ENCODE measurements at places on chromosomes 5 and 9.

- no peak for DNase-seq
Observed at GRCh38 chr5:50406877-50407276, 34.2 kb downstream of the EMB start.

- DNase-seq: no peak
Observed at GRCh38 chr9:126805554-126806262, 868 bp downstream of the ZBTB43 start.

DNA sequence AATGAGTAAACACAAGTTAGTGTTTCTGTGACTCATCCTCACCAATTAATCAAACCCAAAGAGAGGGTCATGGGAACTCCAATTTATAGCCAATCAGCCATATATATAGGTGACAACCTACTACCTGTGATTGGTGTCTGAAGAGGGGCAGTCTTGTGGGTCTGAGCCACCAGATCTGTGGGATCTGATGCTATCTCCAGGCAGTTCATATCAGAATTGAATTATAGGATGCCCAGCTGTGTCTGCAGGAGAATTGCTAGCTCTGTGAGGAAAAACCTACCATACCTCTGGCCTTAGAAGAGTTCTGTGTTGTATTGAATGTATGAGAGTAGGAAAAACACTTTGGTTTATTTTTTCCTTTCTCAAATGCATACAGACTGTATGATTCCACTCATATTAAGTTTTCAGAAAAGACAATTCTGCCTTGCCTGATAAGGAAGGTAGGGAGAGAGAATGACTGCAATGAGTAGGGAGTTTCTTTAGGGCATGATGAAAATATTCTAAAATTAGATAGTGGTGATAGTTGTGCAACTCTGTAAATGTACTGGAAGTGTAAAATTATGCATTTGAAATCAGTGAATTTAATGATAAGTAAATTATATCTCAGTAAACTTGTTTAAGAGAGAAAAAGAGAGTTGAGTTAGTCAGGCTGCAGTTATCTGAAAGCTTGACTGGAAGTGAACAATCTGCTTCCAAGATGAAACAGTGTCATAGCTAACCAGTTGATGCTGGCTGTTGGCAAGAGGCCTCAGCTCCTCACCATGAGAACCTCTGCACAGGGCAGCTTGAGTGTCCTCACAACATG is 274.9 kb downstream of the AUH start:
- DNase-seq: no peak

GRCh38 chr5:169880012-169880663 is 100.2 kb downstream of the INSYN2B start:
- DNase-seq: no peak

DNA sequence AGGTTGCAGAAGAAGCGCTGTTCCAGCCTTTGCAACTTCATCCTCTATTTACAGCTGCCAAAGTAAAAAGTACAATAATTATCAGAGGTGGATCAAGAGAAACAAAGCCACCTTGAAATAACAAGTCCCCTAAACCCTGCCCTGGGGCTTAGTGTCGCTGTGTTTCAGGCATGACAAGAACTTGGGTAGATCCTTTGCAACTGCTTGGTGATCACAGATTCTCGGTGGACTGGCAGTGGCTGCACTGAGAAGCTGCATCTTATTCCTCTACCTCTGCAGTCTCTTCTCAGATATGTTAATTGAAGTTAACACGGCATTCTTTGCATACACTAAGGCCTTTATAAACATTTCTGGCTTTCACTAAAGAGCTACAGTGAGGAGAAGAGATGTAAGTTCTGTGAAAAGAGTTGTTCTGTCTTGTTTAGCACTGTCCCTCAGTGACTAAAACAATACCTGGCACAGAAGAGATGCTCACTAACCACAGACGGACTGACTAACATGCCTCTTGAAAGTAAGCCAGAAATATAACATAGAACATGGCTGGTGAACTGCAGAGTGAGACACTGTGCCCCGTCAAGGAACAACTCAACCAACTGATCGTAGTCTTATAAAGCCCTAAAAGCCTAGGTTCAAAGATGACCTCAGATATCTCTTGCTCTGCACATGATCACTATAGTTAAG is 144.2 kb downstream of the MLLT3 start:
- DNase-seq: no peak

DNA sequence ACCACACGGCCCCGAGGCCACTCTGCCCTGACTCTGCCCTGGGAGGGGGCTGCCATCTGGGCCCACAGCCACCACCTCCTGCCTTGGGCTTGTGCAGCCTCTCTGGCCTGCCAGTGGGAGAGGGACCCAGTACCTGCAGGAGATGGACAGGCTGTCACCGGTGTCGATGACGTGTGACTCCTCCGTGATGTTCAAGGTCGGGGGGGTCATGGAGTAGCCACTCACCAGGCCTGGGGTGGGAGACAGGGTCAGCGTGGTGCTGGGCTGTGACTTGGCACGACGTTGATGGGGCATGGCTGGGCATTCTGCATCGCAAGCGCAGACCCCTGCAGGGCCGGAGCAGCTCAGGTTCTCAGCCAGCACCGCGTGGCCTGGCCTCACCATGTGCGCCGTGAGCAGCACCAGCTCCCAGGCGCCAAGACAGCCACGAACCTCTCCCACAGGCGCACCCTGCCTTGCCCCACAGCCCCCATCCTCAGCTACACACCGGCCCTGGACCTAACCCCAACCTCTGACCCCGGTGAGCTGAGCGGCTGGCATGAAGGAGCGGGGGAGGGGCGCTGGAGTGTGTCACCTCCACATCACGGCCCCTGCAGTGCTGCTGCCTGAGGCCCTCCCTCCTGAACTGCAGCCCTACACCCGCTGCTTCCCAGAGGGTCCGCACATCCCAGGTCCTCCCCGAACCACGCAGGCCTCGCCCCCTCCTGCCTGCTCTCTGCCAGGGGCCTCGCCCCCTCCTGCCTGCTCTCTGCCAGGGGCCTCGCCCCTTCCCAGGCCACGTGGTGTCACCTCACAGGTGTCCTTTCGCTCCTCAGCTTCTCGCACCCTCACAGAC is 17.6 kb downstream of the FLT4 start:
- no peak for DNase-seq

Data from NCI-H146 (cell line).